Hypothalamus (tissue), 51 donors: ENCODE measurements at places on chromosomes 6 and 20.
A peak's percentile ranks its signal among the peaks of the same experiment; 100 is the strongest.

DNA sequence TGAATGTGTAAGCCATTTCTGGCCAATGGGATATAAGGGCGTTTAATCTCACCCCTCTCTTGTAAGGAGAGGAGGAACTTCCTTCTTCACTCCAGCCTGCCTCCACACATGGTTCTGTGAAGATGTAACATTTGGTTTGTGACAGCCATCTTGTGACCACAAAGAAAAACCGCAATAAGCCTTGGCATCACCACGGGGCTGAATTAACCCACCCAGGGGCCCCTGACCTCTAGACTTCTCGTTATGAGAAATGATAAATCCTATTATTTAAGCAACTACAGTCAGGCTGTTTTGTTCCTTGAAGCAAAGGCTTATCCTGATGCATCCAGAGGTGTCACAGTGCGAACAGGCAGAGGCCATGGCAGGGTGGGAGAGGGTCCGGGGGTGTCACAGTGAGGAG is 139.7 kb downstream of the CDC5L start:
- DNase-seq = no peak

DNA sequence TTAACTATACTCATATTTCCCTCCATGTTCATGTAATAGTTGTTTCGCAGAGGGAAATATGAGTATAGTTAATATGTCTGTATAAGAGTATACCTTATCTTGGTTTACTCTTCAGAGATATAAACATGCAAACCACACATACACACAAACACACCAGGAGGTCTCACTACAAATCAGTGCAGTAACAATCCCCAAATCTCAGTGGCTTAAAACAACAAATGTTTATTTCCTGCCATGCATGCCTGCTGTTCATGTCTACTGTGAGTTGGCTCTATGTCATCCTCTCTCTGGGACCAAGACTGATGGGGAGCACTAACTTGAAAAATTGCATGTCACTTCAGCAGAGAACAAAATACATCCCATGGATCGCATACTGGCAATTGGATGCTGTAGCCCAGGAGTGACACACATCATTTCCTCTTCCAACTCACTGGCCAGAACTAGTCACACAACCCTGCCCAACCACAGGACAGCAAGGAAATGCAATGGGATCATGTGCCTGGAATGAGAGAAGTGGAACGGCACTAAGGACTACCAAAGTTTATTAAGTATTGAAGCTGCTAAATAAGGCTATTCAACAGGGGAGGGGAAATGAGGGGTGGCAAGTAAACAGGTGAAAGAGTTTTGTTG is 89.0 kb upstream of the DTNBP1 start:
- no peak for DNase-seq

DNA sequence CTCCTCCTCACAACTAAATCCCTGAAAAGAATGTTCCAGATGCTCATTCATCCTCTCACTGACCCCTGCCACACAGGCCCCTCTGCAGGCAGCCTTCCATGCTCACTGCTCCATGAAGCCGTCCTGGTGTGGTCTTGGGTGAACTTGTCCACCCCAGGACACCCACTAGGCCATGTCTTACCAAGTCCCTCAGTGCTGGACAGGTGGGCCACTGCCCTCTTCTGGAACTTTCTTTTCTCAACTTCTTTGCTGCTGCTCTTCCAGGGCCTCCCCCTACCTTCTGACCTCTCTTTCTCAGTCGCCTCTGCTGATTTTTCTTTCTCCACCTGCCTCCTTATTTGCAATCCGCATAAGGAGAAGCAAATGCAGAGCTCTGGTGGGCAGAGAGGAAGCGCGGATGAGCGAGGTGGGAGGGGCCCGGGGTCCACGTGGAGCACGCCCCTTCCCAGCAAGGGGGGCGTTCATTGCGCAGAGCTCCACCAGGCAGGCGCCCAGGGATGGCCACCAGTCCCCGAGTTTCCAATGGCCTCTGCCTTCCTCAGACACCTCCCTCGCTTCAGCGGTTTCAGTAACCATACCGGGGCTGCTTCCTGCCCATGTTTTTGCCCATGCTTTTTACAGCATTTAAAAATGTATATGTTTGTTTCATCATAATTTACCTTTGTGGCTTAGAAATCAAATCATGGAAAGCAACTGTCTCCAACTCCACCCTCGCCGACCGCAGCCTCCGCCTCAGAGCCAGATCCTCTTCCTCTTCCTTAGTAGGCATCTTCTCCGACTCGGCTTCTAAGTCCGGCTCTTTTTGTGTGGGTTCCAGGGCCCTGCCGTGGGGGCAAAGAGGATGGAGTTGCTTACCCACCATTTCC is 129.6 kb downstream of the ZDHHC14 start:
- DNase-seq = no peak

DNA sequence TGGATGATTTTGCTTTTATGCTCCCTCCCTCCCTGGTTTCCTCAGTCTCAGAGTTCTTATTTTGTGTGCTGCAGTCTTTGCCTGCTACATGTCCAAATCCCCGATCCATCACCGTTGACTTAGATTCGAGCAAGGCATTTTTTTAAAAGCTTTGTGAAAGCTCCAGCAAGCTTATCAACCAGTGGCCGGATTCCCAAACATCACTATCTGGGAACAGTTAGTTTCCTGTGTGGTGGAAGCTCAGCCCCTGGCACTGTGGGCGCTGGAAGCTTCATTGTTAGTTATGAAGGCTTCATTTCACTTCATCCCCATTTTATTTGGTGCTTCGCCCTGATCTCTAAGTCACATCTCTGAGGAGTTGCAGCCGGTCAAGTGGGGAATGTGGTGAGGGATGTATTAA is 44.7 kb downstream of the DEK start:
- DNase-seq = no peak

DNA sequence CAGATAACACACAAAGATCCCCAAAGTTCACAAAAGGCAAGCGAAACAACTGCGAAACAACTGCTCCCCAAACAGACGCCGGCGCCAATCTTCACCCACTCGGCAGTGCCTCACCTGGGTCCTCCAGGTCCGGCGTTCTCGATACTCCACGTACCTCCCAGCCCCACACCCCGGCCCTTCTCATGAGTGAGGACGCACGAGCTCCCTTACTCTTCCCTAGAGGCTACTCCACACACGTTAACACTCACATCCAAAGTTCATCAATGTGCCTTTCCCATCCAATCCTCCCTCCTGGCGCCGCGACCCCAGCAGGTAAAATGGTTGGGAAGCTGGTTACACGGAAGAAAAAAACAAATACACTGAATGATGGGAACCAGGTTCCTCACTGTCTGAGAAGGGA is 77.0 kb downstream of the TAF4 start:
- DNase-seq = no peak

- DNase-seq = no peak
Observed at GRCh38 chr6:11080296-11080695, 13.3 kb upstream of the SMIM13 start.

- no peak for DNase-seq
Observed at GRCh38 chr6:105869835-105870440, 216.2 kb upstream of the PRDM1 start.

GRCh38 chr6:11858439-11858838 is 79.8 kb upstream of the ADTRP start:
- DNase-seq = no peak

DNA sequence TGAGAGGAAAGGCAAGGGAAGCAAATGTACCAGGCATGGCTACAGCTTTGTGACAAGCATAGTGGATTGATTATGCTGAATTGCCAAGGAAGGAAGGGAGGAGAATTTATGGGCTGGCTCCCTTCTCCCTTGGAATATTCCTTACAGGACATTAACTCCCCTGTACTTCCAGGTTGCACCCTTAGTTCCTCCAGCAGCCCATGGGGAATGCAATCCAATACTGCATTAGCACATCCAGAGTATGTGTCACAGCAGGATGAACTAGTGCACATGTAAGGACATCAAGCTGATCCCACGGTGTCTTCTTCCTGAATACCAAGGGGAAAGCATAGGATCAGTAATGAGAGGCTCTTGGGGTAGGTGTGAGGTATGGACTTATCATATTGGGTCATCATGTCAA is 390.7 kb upstream of the POU3F2 start:
- no peak for DNase-seq

DNA sequence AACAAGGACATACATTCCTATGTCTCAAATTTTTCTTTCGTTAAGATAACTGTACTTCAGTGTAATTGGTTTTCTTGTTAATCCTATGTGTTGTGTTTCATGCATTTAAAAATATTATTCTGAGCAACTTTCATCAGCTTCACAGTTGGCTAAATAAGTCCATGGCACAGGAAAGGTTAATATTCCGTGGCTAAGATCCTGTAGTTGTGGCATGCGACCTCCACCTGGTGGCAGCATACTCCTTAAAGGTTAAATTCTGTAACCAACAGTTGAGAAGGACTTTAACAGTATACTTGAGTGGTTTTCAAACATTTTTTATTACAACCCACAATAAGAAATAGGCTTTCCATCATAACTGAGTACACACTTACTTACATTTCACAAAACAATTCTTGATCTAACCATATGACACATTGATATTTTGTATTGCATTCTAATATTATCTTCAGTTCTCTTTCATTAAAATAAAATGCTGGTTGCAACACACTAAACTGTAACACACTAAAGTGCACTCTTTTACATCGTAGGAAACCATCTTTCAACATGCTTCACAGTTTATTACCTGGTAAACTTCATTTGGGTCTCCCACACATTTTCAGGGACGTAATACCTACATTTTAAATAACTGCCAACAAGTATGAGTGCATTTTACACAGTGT is 118.3 kb downstream of the SLX4IP start:
- no peak for DNase-seq

DNA sequence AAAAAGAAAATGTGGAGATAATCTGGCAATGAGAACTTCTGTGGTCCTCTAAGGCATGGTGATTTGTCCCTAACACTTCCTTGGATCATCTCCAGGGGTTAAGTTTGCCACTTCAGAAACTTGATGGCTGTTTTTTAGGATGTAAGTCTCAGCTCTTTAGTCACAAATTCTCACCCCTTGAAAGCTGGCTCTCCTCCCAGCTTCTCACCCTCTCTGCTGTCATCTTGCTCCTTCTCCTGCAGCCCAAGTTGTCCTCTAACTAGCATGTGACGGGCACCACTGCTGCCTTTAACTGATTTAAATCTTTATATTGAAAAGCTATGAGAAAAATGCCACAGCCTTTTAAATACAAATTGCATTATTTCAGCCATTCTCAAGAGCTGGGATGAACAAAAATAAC is 107.8 kb downstream of the MAP3K5 start:
- no peak for DNase-seq

DNA sequence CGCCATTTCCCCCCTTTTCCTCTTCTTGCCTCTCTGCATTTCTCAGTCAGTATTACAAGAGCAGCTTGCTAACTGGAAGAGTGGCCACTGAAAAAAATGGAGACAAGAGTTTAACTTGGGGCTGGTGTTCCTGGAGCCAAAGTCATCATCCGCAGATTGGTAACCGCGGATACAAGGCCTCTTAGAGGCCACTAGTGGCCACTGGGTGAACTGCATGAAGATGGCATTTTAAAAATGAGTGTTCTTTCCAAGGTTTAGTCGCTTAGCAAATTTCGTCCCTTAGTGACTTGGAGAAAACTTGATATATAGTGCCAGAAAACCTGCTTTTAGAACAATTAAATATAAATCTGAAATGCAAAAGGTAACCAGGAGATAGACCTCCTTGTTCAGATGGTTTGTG is 4.8 kb downstream of the F13A1 start:
- no peak for DNase-seq

DNA sequence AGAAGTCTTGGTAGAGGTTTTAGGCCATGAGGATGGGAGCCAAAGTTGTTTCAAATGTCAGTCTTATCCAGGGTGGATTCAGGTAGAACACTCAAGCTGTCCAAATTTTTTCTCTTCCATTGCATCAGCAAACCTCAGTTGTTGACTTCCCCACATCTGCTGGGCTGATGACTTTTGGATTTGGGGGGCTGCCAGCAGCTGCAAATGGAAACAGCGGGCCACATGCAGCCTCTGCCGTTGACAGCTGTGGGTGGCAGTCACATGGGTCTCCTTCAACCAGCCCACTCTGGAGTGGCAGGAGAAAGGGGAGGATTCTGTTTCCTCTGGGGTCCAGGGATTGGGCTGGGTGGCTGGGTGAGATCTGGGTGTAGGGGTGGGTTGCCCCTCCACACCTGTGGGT is 5.8 kb upstream of the MLN start:
- no peak for DNase-seq

GRCh38 chr6:2441601-2442475 is 196.4 kb upstream of the GMDS start:
- no peak for DNase-seq

- no peak for DNase-seq
Observed at GRCh38 chr6:139939189-139939979, 564.9 kb upstream of the CITED2 start.

DNA sequence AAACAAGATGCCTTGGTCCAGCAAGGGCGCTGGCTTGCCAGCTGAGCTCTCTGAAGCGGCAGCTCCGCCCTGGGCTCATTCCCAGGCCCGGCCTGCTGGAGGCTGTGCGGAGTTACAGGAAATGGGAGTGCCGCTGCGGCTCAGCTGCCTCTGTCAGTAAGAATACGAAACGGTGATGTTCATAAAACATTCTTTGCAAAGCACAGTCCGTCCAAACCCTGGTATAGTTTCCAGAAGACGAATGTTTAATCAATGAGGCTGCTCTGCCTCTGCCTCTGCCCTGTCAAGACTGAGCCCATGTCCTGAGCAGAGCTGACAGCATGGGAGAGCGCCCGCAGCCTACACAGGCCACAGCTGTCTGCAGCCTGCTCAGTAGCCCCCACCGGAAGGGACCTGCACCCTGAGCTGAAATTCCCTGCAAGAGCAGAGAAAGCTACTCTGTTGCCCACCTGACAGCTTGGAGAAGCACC is 153.3 kb upstream of the SNX9 start:
- peak; percentile 38 for DNase-seq

DNA sequence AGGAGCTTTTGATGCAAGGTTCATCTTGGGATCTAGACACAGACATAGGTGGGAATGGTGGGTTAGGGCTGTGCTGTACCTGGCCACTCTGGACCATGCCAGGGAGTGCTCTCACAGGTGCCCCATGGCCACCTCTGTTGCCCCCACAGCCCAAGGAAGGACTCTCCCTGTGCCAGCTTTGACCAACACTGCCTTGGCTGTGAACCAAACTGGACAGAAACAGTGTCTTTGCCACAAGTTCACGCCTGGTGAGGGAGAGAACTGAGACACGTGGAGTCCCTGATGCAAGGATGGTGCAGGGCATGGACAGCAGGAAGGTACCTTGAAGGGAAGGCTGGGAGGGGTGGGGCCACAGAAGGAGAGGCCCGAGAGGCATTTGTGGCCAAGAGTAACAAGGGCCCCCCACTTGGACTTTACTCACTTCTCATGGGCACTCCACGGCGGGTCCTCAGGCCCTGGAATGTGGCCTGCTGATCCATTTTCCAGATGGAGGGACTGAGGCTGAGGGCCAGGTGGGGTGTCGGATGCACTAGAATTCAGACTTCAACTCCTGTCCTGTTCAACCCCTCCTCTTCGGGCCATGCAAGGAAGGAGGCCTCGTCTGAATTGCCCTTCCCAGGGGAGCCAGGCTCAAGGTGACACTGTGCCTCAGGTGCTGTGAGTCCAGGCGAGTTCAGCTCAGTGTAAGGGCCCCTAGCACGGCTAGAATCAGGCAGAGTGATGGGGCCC is 103.3 kb downstream of the YTHDF1 start:
- DNase-seq = no peak

- DNase-seq = no peak
Observed at GRCh38 chr6:107125771-107126170, 10.5 kb upstream of the BEND3 start.
